ENCODE measurements at places on chromosomes 4 and X. TPM values are rescaled to one million over a fixed set of nuclear protein-coding genes. Genes with fewer than 3 reads are reported as not detected.

ARHGAP4 gene
- 2.7 TPM for total RNA-seq

KCND1 gene
- total RNA-seq = 0.33 TPM

KLB gene
- not detected for total RNA-seq

STATH gene
- total RNA-seq = not detected

Data from uterine smooth muscle cell (primary cell).